ENCODE measurements at places on chromosomes 3 and 15.

DNA sequence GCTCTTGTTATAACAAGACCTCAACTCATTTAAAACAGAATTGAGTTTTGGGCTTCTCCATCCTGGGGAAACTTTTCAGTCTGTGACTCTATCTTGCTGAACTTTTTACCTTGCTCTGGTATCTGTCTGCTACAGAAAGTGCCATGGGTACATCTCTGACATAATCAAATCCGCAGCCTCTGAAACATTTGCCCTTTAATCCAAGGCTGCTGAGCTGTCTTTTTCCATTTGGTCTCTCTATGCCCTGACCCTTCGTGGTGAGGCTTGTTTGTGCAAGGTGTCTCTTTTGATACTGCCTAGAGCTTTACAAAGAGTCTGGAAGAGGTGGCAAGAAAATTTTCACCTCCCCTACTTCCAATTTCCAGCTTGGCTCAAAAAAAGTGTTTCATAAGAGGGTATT lies 11.3 kb downstream of the TMEM108 start:
- DNase-seq = no peak

GRCh38 chr3:5002174-5002870 lies 23.1 kb downstream of the BHLHE40 start:
- DNase-seq = peak; percentile 87

DNA sequence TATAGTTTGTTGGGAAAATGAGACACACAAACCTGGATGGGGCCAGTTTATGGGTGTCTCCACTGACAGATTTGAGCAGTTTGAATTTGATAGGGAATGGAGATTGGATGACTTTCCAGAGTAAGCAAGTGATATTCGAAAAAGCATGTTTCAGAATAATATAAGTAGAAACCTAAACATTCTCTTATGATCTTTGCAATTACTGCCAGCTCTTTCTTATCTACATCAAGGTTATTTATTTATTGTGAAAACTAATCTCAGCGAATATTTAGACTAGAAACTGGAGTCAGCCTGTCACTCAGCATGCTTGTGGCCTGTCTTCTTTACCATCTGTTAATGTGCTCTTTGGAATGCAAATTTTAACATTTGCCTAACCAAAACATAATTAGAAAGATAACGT lies 57.8 kb upstream of the SPPL2A start:
- DNase-seq = no peak

- DNase-seq = no peak
Measured at GRCh38 chr3:43627360-43627759, 5.5 kb upstream of the ANO10 start.

GRCh38 chr15:74783808-74784175 lies 1.9 kb downstream of the CSK start:
- no peak for DNase-seq

- DNase-seq = peak; percentile 51
Measured at GRCh38 chr3:149393345-149394160, 16.1 kb upstream of the TM4SF1 start.

GRCh38 chr15:39665629-39666250 lies 84.9 kb downstream of the THBS1 start:
- DNase-seq = no peak

Data from stimulated activated CD8-positive, alpha-beta memory T cell treated with anti-CD3 and anti-CD28 coated beads, Interleukin-4, amount 100 ng/mL, for 48 hours (primary cell).